ENCODE measurements at places on chromosomes 13 and 19. TPM values are rescaled to one million over a fixed set of nuclear protein-coding genes. Genes with fewer than 3 reads are reported as not detected.

Gene RNASEH2A
- total RNA-seq = 12.6 TPM

DNA sequence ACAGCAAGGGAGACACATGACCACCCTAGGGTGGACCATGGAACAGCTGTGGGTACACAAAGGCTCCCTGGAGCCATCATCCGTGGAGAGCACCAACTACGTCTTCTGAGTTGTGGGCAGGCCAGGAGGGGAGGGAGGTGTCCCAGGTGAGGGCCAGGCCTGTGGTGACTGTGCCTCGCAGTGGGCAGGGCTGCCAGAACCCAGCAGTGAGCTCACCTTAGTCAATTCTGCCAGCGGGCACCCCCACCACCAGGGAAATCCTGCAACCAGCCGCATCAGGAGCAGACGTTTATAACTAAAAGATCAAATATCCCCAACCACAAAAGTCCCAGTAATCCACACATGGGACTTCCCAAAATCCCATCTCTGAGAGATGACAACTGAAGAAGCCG lies 19.6 kb downstream of the ELL start:
- no peak for DNase-seq

DNA sequence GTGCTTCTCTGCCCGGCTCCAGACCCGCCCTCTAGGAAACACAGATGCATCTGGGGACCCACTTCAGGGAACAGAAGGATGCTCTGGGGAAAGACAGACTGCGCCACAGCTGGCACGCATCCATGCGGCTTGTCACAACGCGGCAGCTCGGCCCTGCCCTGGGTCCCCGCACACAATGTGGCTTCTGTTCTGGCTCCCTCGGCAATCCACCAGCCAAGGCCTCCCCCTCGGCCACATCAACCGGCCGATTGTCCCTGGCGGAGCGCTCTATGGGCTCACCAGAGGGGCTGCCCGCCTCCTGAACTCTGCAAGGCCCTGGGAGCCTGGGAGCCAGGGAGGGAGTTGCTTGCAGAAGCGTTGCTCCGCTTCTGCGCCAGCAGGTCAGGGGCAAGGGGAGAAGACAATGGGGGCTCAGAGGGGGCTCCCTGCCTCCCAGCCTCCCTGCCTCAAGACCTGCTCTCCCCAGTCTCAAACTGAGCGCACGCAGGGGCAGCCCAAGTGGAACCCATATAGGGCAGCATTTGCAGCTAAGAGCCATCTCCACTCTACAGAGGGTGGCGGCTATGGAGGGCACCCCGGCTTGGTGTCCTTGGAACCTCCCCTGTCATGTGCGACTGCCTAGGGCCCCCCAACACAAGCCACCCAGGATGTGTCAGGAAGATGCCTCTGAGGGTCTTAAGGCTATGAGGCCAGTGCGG lies 37.9 kb downstream of the MLLT1 start:
- DNase-seq = no peak

Gene FFAR2
- not detected for total RNA-seq

Gene IGSF23
- not detected for total RNA-seq

DNA sequence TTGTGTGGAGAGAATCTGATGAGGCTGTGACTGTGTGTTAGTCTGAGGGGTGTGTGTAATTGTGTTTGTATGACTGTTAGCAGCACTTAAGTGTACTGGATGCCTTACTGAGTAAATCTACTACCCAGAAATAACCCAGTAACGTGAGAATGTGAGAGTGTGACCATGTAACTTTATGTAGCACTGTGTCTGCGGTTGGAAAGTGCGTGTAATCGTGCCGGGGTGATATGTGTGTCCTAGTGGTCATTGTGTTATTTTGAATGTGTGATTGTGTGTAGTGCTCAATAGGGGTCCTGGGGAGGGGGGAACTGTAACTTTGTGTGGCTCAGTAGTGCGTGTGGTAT lies 550 bp downstream of the ZNF383 start:
- no peak for DNase-seq

GRCh38 chr13:92626274-92626673 lies 600.3 kb upstream of the GPC6 start:
- DNase-seq = no peak
